ENCODE measurements at places on chromosomes 6 and 20.
A peak's percentile ranks its signal among the peaks of the same experiment; 100 is the strongest.

DNA sequence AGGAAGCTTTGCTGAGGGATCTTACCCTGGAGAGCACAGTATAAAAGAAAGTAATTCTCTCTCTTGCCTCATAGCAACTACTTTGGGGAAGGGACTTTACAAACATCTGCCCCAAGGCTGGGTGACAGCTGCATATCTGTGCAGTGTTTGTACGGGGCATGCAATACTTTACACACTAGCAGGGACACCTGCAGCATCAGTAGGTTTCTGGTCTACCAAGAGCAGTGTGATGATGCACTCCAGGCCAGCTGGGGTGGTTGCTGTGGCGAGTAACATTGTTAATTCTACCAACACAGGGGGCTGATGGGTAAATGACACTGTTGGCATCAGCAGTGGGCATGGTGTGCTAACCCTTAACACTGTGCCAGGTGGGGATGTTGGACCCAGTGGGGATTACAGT is 48.0 kb downstream of the ADTRP start:
- no peaks in the 10 kb centered on the region for H3K27me3 ChIP-seq
- no peak overlapping the region for H3K27ac ChIP-seq
- H3K36me3 ChIP-seq = no peaks in the 10 kb centered on the region
- no peaks in the 10 kb centered on the region for H3K4me1 ChIP-seq
- no peak for DNase-seq

GRCh38 chr6:90204327-90205056 is 92.2 kb downstream of the BACH2 start:
- no peak overlapping the region for H3K27ac ChIP-seq
- H3K4me3 ChIP-seq = no peak overlapping the region
- H3K36me3 ChIP-seq = no peaks in the 10 kb centered on the region
- DNase-seq = no peak
- H3K27me3 ChIP-seq = no peaks in the 10 kb centered on the region

DNA sequence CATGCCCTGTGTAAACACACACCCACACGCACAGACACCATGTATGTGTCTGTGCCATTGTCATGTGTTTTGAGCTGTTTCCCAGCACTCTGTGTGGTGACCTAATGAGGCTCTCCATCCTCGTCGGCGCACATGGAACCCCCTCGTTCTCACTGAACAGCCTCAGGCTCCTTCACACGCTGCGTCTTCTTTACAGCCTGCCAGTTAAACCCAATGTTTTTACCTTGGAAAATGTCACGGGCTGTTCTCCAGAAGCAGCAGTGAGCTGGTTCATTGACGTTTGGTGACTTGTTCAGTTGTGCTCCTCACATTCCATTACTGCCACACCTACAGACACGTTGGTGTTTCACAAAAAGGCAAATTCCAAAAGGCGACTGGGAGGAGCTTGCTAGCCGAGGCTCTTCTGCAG is 201.0 kb upstream of the FOXQ1 start:
- no peaks in the 10 kb centered on the region for H3K36me3 ChIP-seq
- no peak for DNase-seq
- no peak overlapping the region for H3K27ac ChIP-seq
- no peaks in the 10 kb centered on the region for H3K4me1 ChIP-seq
- H3K27me3 ChIP-seq = no peaks in the 10 kb centered on the region

DNA sequence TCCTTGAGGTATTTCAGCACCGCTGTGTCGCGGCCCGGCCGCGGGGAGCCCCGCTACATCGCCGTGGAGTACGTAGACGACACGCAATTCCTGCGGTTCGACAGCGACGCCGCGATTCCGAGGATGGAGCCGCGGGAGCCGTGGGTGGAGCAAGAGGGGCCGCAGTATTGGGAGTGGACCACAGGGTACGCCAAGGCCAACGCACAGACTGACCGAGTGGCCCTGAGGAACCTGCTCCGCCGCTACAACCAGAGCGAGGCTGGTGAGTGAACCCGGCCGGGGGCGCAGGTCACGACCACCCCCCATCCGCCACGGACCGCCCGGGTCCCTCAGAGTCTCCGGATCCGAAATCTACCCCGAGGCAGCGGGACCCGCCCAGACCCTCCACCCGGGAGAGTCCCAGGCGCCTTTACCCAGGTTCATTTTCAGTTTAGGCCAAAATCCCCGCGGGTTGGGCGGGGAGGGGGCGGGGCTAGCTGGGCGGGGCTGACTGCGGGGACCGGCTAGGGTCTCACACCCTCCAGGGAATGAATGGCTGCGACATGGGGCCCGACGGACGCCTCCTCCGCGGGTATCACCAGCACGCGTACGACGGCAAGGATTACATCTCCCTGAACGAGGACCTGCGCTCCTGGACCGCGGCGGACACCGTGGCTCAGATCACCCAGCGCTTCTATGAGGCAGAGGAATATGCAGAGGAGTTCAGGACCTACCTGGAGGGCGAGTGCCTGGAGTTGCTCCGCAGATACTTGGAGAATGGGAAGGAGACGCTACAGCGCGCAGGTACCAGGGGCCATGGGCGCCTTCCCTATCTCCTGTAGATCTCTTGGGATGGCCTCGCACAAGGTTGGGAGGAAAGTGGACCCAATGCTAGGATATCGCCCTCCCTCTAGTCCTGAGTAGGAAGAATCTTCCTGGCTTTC is 693 bp downstream of the HLA-F start:
- peaks cover 13% of the 10 kb centered on the region for H3K4me1 ChIP-seq
- peaks cover 9% of the 10 kb centered on the region for H3K36me3 ChIP-seq
- no peaks in the 10 kb centered on the region for H3K27me3 ChIP-seq
- H3K27ac ChIP-seq = peak overlapping the region; percentile 93

GRCh38 chr6:127121637-127121960 is 3.1 kb downstream of the RSPO3 start:
- no peak for DNase-seq
- no peaks in the 10 kb centered on the region for H3K36me3 ChIP-seq
- H3K27me3 ChIP-seq = peaks cover 4% of the 10 kb centered on the region
- H3K4me3 ChIP-seq = no peak overlapping the region

- no peak overlapping the region for H3K4me3 ChIP-seq
- DNase-seq = no peak
- no peak overlapping the region for H3K27ac ChIP-seq
Observed at GRCh38 chr6:41061196-41061726, 8.3 kb downstream of the APOBEC2 start.

DNA sequence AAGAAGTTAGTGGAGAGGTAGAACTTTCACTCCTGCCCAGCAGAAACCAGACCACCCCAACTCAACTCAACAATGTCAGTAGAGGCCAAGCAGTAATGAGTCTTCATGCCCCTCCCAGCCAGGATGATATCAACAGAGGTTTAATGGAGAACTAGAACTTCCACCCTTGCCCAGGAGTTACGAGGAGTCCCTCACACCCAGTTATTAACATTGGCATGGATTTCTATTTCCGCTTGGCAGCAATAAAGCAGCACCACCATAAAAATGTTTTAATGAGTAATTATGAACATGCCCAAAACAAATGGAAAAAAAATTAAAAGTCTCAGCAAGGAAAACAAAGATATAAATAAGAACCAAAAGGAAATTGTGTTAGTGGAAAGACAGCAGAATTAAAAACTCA is 40.7 kb upstream of the ID4 start:
- no peak for DNase-seq
- H3K4me1 ChIP-seq = peaks cover 4% of the 10 kb centered on the region
- no peak overlapping the region for H3K4me3 ChIP-seq
- no peaks in the 10 kb centered on the region for H3K27me3 ChIP-seq
- no peak overlapping the region for H3K27ac ChIP-seq

DNA sequence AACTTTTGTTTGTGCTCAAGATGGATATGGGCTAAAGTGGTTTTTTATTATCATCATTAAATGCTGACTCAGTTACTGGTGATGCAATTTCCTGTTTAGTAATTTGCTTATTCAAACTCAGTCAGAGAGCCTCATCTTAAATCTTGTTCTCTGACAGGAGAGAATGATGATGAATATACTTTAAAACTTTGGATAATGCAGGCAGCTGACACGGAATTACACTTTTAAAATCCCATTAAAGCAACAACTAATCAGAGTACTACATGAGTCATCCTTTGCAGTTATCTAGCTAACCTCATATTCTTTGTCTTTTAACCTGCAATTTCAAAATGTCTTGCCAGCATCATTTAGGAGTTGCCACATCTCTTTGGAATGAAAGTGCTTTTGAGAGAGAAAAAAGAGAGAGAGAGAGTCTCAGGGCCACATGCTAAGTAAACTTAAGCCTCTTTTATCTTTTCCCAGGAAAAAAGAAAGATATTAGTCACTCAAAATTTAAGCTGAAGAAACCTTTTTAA is 9.2 kb upstream of the C6orf141 start:
- H3K27me3 ChIP-seq = no peaks in the 10 kb centered on the region
- no peak for DNase-seq
- H3K4me3 ChIP-seq = no peak overlapping the region
- H3K27ac ChIP-seq = no peak overlapping the region
- no peaks in the 10 kb centered on the region for H3K4me1 ChIP-seq

GRCh38 chr6:113347436-113347835 is 509.7 kb upstream of the MARCKS start:
- H3K36me3 ChIP-seq = no peaks in the 10 kb centered on the region
- H3K27me3 ChIP-seq = no peaks in the 10 kb centered on the region
- no peak overlapping the region for H3K27ac ChIP-seq
- no peak overlapping the region for H3K4me3 ChIP-seq
- no peaks in the 10 kb centered on the region for H3K4me1 ChIP-seq
- no peak for DNase-seq

- DNase-seq = no peak
- H3K4me3 ChIP-seq = no peak overlapping the region
- no peaks in the 10 kb centered on the region for H3K36me3 ChIP-seq
- no peaks in the 10 kb centered on the region for H3K27me3 ChIP-seq
Observed at GRCh38 chr6:134619789-134620188, 301.9 kb upstream of the SGK1 start.

GRCh38 chr20:25058847-25059810 is 1.2 kb upstream of the ACSS1 start:
- peak; percentile 63 for DNase-seq
- no peaks in the 10 kb centered on the region for H3K27me3 ChIP-seq
- peak overlapping the region; percentile 91 for H3K4me3 ChIP-seq

DNA sequence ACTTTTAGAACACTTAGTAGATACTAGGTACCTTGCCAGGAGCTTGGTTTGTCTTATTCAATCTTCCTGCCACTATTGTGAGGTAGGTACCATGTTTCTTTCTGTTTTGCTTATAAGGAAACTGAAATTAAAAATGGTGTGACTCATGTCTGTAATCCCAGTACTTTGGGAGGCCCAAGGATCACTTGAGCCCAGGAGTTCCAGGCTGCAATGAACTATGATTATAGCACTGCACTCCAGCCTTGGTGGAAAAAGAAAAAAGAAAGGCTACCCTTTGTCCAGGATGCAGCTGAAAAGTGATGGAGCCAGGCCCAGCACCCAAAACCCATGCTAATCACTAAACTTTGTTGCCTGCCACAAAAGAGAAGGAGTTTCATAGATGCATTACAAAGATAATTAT is 34.1 kb upstream of the LAMA4 start:
- H3K36me3 ChIP-seq = no peaks in the 10 kb centered on the region
- H3K27me3 ChIP-seq = no peaks in the 10 kb centered on the region
- DNase-seq = no peak

DNA sequence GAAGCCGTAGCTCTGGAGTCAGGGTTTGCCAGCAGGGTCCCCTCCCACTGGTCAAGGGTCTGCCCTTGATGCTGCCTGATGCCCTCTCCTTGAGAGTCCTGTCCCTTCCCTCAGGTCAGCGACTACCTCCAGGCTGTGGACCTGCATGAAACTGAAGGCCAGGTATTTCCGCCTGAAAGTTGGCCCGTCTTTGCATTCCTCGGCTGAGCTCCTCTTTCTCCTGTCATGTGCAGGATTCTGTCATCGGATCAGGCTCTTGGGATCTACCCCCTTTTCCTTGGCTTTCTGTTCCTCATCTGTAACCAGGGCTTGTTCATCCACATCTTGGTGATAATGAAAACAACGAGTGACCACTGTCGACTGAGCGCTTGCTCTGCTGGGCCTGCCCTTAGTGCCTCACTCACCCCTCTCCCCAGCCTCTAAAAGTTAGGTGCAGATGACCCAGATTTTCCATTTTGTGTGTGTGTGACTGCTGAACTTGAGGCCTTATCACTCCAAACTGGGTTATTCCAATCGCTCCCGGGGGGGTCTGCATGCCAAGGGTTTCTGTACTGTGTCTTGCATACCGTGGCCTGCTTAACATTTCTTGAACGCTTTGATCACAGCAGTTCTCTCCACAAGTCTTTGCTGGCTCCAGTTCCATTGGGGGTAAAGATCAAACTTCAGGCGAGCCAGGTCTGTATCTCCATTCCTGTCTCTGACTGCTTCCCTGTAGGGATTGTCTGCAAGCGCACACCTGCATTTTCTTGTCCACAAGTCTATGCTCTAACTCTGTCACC is 81.6 kb downstream of the DTD1 start:
- H3K27me3 ChIP-seq = no peaks in the 10 kb centered on the region
- H3K27ac ChIP-seq = no peak overlapping the region
- no peak overlapping the region for H3K4me3 ChIP-seq
- no peak for DNase-seq
- no peaks in the 10 kb centered on the region for H3K36me3 ChIP-seq
- H3K4me1 ChIP-seq = no peaks in the 10 kb centered on the region

DNA sequence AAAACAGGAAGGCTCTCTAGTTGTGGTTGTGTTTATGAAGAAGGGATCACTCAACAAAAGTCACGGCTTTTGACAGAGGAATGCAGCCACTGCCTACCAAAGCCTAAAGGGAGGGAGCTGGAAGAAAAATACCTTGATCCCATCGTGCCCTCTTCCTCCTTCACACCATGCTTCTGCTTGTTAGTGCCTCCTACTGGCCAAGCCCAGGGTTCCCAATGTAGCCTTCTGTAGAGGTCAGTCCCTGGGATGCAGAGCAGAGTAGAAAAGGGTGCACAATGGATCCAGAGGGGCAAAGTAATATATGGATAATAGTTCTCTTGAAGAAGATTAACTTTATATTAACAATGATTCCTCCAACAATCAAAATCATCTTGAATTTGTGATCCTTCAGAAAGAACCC is 293.5 kb upstream of the FERMT1 start:
- no peak for DNase-seq
- no peaks in the 10 kb centered on the region for H3K27me3 ChIP-seq
- H3K4me3 ChIP-seq = no peak overlapping the region
- no peaks in the 10 kb centered on the region for H3K36me3 ChIP-seq
- no peak overlapping the region for H3K27ac ChIP-seq
- no peaks in the 10 kb centered on the region for H3K4me1 ChIP-seq

DNA sequence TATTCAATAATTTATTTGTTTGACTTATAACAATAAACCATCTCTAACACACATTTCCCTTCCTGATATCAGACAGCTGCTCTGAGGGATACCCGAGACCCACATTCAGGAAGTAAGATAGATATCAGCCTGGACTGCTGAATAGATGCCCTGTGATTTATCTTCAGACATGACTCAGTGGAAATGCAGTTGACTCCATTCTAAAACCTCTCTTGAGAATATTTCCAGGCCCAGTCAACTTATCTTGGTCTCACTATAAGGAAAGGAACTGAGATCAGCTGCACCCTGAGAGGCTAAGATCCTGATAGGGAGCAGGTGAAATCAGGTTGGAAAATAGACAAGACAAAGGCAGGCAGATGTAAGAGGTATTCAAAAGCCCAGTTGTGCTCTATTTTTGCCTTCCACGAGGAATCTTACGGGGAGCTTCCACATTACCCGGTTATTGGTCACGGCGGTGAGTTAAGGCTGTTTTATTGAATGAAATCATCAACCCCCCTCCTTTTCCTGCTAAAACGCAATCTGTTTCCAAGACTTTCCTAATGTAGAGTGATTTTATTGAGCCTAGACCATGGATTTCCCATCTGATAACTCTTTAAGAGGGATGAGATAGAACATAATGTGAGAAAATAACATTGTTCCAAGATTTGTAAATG is 25.5 kb downstream of the C6orf15 start:
- H3K27ac ChIP-seq = no peak overlapping the region
- no peak for DNase-seq
- no peaks in the 10 kb centered on the region for H3K27me3 ChIP-seq
- H3K36me3 ChIP-seq = no peaks in the 10 kb centered on the region
- H3K4me3 ChIP-seq = no peak overlapping the region

- H3K4me3 ChIP-seq = no peak overlapping the region
- no peak overlapping the region for H3K27ac ChIP-seq
- no peaks in the 10 kb centered on the region for H3K4me1 ChIP-seq
- no peaks in the 10 kb centered on the region for H3K27me3 ChIP-seq
Observed at GRCh38 chr6:132695773-132696172, 18.1 kb downstream of the VNN1 start.
